ENCODE measurements at places on chromosomes 2 and 18.

- no peak for DNase-seq
Observed at GRCh38 chr2:113126845-113127645, at the start of gene IL1RN. TSS of gene IL1RN (plus strand) at chr2:113127598. CDS start at chr2:113127625, 27 bp downstream.

DNA sequence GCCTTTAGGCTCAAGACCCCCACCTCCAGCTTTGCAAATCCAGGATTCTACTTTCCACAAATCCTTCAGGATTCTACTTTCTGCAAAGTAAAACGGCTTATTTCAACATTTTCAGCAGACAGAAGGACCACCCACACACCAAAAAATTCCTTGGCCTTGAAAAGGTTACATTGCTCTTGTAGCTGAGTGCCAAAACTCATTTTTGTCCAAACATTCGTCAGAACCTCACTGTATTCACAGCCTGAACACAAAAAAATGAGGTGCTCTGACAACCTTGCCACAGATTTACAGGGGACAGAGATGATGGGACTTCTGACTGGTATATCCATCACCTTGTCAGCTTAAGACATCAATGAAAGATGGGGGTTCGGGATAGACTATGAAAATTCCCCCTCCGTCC is 63.0 kb upstream of the COX7A2L start:
- no peak for DNase-seq

DNA sequence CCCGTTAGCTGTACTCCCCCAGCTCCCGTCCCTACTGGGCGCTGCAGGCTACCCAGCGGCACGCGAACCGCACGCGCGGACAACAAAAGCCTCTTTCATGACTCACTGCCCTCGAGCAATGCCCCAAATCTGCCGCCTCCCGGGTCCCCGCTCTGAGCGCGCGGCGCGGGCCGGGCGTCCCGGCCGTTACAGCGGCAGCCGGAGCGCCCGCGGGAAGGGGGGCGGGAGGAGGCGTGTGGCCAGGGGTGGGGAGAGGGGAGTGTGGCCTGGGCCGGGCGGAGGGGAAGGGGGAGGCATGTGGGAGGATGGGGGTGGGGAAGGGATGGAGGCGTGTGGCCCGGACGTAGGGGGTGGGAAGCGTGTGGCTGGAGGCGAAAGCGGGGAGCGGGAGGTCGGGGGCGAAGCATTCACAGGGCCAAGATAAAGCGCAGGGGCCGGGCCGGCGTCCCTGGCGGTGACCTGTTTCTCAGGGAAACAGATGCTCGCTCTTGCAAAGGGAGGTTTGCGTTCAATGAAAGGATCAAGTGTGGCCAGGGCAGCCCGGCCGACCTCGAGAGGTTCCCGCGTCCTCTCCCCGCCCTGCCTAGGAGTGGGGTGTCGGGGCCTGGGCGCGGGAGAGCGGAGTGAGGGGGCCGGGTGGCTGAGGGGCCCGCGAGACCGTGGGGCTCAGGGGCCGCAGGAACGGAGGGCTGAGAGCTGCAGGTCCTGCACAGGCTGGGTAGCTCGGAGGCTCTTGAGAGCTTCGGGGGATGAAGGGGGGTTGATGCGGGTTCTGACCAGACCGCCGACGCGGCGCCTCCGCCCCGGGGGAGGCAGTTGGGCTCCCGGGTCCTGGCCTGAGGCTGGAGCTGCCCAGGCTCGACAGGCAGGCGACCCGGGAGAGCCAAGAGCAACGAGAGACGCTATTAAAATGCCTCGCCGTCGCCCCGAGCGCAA is 3.5 kb upstream of the NEUROD1 start:
- DNase-seq, result no peak

DNA sequence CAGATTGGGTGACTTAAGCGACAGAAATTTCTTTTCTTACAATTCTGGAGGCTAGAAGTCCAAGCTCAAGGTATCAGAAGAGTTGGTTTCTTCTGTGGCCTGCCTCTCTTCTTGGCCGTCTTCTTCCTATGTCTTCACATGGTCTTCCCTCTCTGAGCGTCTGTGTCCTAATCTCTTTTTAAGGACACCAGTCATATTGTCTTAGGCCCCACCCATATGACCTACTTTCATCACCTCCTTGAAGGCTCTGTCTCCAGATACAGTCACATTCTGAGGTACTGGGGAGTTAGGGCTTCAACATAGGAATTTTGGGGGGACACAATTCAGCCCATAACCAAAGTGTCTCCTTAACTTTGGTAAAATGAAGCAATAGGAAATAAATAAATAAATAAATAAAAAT is 110.9 kb upstream of the EPC2 start:
- no peak for DNase-seq

DNA sequence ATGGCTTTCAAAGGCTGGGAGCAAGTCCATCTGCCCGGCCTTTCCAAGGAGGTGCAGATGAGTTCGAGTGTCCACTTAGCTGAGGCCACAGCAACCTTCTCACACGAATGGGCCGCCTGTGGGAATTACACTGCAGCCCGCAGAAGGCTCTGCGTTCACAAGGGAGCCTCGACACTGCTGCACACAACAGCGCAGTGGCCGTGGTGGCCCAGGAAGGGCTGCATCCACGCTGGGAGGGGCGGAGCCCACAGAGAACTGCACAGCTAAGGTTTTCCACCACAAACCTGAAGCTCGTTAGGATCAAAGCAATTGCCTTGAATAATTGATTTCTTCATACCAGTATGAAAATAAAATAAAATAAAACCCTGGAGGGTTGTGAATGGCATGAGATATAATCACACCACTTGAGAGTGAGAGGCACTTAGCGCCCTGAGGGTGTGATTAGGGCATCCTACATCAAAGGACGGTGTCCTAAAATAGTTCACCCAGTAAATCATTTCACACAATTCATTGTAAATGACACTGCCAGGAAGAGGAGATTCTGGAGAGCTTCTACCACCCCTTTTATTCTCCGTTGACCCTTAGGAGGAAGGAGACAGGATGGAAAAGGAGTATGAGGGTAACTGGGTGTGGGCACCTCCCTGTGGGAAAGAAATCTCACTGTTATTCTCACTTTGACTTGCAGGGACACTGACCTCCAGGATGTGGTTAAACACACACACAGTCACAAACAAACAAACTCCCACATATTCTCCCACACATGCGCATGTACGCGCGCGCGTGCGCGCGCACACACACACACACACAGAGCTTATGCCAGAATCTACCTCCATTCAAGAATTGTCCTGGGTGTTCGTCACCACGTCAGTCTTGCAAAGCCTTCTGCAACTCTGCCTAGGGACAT is 256.6 kb upstream of the ID2 start:
- no peak for DNase-seq

GRCh38 chr2:235283246-235283645 is 210.6 kb upstream of the AGAP1 start:
- DNase-seq, result no peak

DNA sequence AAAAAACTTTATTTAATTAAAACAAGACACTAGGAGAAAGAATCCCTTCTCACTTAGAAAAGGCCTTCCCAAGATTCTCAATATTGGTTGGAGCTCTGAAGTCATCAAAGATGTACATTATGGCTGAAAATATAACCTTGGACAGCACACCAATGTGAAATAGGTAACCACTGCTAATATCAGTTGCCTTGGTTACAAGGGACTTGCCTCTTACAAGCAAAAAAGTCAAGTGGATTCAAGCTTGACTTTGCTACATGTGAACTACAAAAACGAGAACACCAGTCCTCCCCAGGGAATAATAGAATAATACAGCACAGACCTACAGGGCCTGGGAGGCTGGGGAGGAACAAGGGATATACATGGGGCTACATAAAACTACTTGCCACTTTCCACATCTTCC is 46.1 kb downstream of the NABP1 start:
- DNase-seq, result no peak

GRCh38 chr2:161825429-161825828 is 201.2 kb downstream of the SLC4A10 start:
- DNase-seq, result no peak

GRCh38 chr2:241870081-241870541 is 582 bp downstream of the RTP5 start:
- no peak for DNase-seq

Data from activated T-helper 1 cell treated with Interleukin-2 at 50 U/mL for 16 hours (primary cell).